HepG2 (cell line): ENCODE measurements at places on chromosomes 7 and 10. TPM values are rescaled to one million over a fixed set of nuclear protein-coding genes. Genes with fewer than 3 reads are reported as not detected.

DNA sequence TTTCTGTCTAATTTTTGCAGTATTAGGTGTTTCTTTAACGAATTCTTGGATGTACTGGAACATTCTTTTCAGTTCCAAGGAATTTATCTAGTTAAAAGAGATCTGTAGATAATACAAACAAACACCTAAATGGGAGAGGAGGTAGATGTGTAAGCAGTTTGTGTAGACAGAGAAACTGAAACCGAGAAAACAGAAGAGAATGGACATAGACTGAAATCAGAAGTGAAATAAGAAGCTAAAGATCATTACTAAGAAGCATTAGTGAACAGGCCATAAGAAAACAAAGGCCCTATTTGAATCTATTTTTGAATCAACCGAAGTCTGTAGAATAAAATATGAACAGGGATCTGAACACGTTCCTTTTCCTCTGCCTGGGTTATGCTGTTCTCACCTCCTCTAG lies 26.5 kb upstream of the TMEM229A start:
- no peak overlapping the region for H3K27ac ChIP-seq
- no peak overlapping the region for H3K4me3 ChIP-seq
- no peaks in the 10 kb centered on the region for H3K27me3 ChIP-seq
- H3K4me1 ChIP-seq, result no peaks in the 10 kb centered on the region
- no peak for DNase-seq

Gene LYZL1
- not detected in 2 replicates for total RNA-seq

Gene ASIC3
- not detected in 2 replicates for total RNA-seq

DNA sequence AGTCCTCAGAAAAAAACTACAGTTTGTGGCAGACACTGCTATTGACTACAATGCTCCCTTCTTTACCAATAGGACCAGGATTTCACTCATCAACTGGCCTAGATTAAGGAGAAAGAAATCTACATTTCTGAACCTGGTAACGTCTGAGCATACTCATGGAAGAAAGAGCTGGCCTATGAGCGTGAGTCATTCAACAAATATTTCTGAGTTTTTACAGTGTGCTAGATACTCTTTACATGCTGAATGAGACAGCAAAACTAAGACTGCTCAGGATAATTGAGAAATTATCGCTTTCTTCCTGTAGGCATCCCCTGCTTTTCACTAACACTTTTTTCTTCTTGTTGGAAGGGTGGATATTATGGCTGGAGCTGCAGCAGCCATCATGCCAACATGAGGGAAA lies 609.7 kb downstream of the TNS3 start:
- H3K4me3 ChIP-seq, result no peak overlapping the region
- H3K4me1 ChIP-seq, result no peaks in the 10 kb centered on the region
- no peaks in the 10 kb centered on the region for H3K27me3 ChIP-seq
- no peaks in the 10 kb centered on the region for H3K36me3 ChIP-seq
- no peak overlapping the region for H3K27ac ChIP-seq

DNA sequence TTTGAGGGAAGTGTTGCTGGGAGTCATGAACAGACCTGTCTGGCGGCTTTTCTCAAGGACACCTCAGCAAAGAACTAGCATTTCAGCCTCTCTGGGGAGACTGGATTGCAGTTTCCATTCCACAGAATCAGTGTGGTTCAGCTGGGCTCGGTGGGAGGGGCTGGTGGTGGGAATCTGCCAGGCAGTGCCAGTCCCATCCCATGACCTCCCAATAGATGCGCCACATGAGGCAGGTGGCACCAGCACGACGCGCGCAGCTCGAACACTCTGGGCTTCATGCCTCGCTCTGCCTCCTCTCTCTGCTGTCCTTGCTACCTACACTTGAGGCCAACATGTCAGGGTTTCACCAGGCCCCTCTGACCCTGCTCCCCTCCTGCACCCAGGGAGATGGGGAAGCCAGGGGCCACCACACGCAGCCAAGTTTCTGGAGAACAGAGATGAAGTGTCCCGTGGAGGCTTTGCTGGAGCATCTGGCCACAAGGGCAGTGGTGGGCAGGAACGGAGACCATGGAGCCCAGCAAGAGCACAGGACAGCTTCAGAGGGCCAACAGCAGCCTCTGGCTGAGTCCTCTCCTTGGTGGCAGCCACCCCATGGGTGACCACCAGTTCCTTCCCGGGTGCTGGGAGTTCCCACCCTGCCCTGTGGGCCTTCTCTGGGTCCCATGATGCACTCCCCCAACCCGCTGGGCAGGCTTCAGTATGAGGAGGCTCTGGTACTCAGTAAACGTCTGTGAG lies 2.3 kb downstream of the NACAD start:
- H3K4me1 ChIP-seq, result peaks cover 9% of the 10 kb centered on the region; the same call in 1 of the 2 replicates
- H3K36me3 ChIP-seq, result no peaks in the 10 kb centered on the region
- no peak for DNase-seq
- H3K27ac ChIP-seq, result no peak overlapping the region

Gene NPC1L1
- 3.8 and 4.8 TPM in 2 replicates for total RNA-seq

DNA sequence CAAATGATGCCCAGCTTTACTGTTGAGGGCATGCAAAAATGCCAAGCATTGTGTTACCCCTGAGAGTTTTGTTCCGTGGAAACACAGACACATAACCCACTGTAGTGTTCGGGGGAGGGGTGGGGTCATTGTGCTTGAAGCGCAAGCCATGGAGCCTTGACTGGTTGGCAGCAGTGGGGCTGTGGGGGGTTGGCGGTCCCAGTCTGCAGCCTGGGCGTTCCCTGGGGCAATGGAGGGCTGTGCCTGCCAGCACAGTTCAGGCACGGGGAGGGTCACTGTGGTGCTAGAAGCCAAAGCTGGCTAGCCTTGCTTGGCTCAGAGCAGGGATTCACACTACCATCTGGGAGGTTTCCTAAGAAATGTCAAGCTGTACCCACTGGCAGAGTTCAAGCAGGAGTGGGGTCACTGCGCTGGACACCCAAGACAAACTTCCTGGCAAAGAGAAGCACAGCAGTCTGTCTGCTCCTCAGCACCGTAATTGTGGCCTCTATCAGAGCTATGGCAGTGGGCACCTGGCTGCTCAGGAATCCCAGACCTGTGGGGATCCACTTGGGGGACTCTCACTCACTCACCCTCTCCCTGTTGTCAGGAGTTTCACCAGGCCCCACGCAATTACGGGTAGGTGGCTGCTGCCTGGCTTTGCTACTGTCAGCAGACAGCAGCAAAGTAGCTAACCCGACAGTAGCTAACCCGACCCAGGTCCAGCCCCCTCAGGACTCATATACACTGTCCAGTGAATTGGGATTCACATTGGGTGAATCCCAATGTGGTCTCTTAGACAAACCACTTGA lies 292.4 kb downstream of the ZWINT start:
- H3K36me3 ChIP-seq, result no peaks in the 10 kb centered on the region
- no peaks in the 10 kb centered on the region for H3K4me1 ChIP-seq
- no peak for DNase-seq
- no peaks in the 10 kb centered on the region for H3K27me3 ChIP-seq
- no peak overlapping the region for H3K27ac ChIP-seq
- H3K4me3 ChIP-seq, result no peak overlapping the region

DNA sequence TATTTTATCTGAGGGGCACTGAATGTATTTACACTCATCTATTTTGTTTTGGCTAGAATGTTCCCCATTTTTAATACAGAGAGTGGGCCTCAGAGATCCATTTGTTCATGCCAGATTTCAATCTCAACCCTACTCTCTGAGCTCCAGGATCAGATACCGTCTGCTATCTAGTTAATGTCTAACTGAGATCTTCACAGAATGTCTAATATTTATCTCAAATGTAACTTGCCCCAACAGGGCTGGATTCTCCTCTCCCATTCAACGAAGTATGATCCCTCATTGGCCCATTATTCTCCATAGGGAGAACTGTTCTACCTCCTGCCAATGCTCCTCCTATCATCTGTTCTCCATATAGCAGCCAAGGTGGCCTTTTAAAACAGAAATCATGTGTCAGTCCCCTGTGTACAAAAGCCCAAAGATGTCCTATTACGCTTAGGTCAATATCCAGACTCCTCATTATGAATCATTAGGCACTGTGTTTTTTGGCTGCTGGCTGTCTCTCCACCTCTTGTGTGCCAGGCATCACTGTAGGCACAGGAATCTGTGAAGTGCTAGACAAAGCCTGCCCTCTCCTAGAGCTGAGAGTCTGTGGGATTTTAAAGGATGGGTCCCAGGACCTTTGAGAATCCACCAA lies 169.3 kb upstream of the AGK start:
- H3K27ac ChIP-seq, result no peak overlapping the region
- DNase-seq, result no peak
- no peak overlapping the region for H3K4me3 ChIP-seq
- no peaks in the 10 kb centered on the region for H3K27me3 ChIP-seq
- no peaks in the 10 kb centered on the region for H3K4me1 ChIP-seq

GRCh38 chr10:103968441-103969391 lies 1.8 kb downstream of the SLK start:
- peaks cover 35% of the 10 kb centered on the region for H3K4me1 ChIP-seq
- H3K27ac ChIP-seq, result no peak overlapping the region
- H3K4me3 ChIP-seq, result peak overlapping the region; percentile 88
- H3K36me3 ChIP-seq, result no peaks in the 10 kb centered on the region
- no peak for DNase-seq

Gene TSPAN15
- total RNA-seq, result 0.27 and 0.34 TPM in 2 replicates

GRCh38 chr10:124935946-124936345 lies 6.0 kb upstream of the ZRANB1 start:
- H3K36me3 ChIP-seq, result no peaks in the 10 kb centered on the region; the same call in 2 of the 3 replicates

- H3K27me3 ChIP-seq, result peaks cover 31% of the 10 kb centered on the region
- peaks cover 50% of the 10 kb centered on the region for H3K4me1 ChIP-seq
- H3K27ac ChIP-seq, result no peak overlapping the region
- no peak for DNase-seq
- no peaks in the 10 kb centered on the region for H3K36me3 ChIP-seq
Observed at GRCh38 chr10:101777619-101778145, 1.8 kb upstream of the FGF8 start.

DNA sequence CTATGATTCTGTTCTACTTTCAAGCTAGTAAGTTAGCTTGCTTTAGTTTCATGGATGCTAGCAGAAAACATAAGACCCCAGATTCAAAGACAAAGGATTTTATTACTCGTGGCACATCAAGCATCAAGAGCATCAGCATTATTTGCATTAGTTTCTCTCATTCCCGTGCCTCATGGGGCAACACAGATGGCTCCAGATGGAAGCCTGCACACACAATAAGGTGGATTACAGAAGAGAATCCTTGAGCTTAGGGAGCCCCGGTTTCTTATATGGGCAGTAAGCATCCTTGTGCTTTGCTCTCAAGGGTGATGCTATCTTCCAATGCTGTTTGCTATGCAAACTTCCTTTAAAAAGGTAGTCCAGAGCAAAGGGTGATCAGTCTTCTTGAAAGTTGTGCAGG lies 10.7 kb upstream of the CAPZA2 start:
- H3K36me3 ChIP-seq, result no peaks in the 10 kb centered on the region
- H3K4me3 ChIP-seq, result no peak overlapping the region
- no peaks in the 10 kb centered on the region for H3K27me3 ChIP-seq
- no peak for DNase-seq

DNA sequence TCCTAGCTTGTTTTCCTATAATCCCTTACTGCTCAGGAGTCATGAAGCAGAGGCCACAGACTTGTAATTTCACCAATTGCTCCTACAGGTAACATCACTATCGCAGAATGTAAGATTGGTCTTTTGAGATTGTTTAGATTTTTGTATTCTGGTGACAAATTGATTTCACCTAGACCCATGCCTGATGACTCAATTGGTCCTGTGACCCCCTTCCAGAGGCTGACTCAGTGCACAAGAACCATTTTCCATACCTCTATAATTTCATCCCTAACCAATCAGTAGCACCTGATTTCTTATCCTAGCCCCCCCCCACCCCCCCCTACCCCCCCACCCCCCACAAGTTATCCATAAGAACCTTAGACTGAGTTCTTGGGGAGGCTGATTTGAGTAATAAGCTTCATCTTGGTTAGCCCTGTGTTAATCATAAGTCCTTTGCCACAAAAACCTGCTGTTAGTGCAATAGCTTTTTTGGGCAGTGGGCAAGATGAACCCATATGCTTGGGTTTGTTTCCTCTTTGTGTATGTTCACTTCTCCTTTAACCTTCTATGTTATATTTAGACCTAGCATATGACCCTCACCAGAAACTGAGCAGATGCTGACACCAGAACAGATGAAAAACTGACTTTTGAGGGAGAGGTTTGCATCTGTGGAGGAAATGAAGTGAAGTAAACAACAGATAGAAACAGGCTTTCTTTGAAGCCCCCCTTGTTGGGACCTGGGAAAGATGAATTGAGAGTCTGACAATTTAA lies 187.1 kb downstream of the KIF20B start:
- H3K27me3 ChIP-seq, result no peaks in the 10 kb centered on the region
- 0 out of 2 replicates have a peak, but pooled peaks cover 6% of the 10 kb centered on the region for H3K4me1 ChIP-seq
- H3K27ac ChIP-seq, result no peak overlapping the region
- H3K4me3 ChIP-seq, result no peak overlapping the region
- no peaks in the 10 kb centered on the region for H3K36me3 ChIP-seq
